Motor neuron (in vitro differentiated cells): ENCODE measurements at places on chromosomes 7 and 10.

DNA sequence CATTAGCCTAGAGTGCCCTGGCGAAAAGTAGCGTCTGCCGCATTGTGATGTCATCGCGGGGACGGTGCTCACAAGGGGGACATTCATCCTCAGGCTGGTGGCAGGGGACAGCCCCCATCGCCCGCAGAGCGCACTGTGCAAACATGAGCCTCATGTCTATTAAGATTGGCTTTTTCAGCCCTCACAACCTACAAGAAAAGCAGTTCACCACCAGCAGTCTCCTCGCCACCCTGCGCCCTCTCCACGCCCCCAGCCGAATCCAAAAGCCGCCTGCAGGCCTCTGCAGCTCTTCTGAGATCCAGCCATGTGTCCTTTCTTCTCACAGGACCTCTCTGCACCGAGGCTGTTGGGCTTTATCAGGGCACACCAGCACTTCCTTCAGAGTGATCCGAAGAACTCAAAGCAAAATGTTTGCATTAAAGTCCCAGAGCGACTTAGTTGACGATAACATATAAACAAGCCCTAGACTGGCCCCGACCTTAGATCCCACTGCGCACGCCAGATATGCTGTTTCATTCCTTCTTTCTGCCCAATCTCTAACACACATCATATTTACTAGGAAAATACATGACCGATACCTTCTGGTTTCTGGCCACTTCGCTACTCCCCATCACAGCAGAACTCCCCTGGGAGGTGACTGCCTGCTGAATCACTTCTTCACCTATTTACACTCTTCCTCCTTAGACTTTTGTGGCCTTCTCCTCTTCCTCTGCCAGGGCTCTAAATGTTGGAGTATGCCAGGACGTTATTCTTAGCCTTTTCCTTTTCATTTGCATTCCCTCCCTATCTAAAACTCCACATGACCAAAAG is 206.0 kb upstream of the SH2B2 start:
- peak; percentile 58 for ATAC-seq

GRCh38 chr10:132232023-132232951 is 45.5 kb downstream of the DPYSL4 start:
- no peak for ATAC-seq

DNA sequence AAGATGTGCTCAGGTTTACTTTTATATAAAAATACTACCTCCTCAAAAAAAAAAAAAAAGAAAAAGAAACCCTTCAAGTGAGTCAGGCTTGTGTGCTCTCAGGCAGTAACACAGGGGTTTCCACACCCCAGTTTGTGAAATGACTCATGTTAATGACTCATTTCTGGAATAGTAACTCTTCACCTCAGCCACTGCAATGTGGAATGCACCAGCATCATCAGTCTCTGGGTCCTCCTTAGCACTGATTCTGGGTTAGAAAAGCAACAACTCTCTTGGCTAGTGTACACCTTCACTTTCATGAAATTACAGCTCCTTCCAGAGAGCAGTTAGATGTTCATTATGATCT is 110.6 kb downstream of the EMX2 start:
- peak; percentile 68 for ATAC-seq

DNA sequence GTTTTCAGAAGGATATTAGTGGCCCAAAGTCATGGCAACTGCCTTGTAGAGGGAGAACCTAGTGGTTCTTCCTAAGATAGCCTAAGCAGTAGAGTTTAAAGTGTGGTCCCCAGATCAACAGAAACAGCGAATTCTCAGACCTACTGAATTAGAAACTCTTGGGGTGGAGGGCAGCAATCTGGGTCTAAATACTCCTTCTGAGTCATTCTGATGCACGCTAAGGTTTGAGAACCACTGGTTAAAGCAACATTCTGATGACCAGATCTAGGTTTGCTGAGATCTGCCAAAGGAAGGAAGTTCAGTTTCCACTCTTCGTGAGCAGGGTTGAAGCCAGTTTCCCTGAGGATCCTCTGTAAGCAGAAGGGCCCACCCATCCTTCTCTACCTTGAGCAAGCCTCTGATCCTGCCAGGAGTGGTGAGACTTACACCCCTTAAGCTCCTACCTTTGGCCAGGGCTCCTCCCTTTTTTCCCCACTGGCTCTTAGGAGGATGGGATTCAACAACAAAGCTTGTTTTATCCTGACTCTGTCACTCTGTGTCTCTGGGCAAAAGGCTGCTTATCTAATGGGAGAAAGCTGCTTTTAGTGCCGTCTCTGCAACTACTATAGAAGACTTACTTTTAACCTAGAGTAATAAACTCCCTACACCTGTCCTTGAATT is 26.8 kb upstream of the TRUB1 start:
- no peak for ATAC-seq

DNA sequence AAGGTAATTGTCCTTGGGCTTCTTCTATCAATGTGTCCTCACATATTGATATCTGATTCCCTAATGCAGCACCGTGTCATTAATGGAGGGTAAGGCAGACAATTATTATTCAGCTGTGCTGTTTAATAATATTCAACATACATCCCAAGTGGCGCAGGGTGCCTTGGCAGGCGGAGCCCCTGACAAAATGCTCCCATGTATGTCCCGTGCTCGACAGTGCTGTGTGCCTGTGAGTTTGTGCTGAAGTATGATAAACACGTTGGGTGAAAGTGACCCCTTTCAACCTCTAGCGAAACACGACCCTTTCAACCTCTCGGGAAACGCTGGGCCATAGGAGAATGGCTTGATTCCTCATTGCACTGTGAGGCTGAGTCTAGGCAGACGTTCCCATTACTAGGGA is 31.3 kb downstream of the PFKP start:
- no peak for ATAC-seq

DNA sequence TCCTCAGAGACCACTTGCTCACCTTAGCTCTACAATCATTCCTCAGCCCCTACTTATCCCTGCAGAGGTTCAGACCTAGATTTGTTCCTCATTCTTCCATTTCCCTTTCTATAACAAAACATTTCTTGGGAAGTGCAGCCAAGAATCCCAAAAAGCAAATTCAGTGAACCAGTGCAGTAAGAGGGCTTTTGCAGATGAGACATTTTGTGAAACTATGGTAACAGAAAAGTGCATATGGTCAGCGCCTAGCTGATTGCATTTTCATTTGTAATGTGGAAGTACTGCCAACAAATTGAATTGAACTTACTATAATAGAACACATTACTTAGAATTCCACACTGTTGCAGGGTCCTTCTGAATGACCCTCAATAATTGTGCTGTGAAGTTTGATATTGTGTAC is 18.6 kb downstream of the AGMO start:
- ATAC-seq, result no peak

GRCh38 chr7:86963599-86964230 is 95.7 kb downstream of the ELAPOR2 start:
- ATAC-seq, result peak; percentile 31

DNA sequence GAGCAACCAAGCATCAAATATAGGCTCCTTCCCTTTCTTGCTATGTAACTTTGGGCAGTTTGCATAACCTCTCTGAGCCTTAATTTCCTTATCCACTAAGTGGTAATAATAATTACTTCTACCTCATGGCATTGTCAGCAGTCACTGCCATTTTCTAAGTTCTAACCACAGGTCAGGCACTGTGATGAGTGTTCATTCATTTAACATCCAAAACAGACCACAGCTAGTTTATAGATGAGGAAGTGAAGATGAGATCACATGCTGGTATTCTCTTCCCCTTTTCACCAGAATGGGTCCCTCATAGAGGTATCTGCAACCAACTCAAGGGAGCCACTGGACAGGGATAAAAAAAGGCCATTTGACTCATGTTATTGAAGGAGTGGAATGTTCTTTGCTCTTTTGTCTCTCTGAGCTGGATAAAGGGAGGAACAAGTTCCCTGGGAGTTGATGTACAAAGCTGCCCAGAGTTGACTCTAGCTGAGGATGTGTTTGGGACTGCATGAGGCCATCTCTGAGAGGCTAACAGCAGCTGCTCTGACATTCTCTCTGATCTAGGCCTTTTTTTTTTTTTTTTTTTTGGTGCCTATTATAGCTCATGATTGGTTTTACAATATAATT is 65.0 kb downstream of the DNAJC12 start:
- no peak for ATAC-seq

GRCh38 chr10:47368431-47369180 is 15.5 kb downstream of the ZNF488 start:
- ATAC-seq, result no peak

DNA sequence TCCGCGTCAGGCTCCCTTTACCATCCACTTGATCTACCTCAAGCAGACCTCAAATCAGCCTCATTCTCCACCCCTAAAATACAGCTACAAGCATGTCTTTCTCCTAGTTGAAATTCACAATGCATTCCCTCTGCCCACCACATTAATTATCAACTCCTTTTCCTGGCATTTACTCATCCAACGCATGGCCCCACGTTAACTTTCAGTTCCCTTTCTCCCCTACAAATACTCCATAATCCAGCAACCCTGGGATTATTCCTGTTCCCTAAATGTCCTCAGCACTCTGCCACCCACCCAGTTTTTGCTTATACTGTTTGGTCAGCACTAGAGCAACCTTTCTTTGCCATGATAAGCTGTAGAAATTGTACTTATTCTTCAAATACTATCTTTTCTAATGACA is 5.7 kb upstream of the VIM start:
- no peak for ATAC-seq

DNA sequence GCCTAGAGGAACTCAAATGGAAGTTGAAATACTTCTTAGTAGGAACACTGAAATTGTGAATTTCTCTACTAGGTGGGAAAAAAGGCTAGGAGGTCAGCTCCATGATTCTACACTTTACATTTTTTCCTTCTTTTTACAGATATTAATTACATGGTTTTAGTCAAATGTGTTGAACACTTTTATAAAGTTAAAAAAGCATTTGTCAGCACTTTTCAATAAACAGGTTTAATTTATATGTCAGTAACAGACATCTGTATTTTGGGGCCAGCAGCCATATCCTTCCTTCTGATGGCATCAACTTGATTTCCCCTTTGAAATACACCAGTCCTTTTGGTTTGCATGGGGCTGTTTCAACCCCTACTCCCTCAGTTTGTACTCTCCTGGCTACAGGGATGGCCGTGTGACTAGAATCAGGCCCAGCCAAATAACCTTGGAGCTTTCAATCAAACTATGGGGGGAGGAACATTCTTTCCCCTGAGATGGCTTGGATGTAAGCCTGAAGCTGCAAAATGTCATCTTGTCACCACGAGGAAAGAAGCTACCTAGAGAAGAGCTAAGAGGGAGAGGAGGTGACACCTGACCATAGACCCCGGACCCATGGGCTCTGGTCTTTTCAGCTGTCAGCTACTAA is 171.0 kb upstream of the NEBL start:
- no peak for ATAC-seq

DNA sequence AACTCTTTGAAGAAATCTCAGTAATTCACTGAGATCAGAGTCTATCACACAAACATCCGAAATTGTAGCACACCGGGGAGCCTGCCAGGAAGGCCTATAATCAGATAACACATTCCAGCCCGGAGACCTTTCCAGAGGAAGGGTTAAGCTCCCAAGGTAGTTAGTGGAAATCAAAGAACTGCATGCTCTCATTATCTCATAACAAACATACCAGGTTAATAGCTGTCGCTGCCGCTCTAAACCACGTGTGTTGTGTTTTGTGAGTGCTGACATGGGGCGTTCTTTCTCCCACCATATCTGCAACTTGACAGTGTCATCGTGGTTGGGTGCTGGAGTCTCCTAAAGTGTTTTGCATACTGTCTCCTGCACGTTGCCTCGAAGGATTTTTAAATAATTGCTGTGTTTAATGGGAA is 120.7 kb upstream of the CARD11 start:
- ATAC-seq, result no peak

DNA sequence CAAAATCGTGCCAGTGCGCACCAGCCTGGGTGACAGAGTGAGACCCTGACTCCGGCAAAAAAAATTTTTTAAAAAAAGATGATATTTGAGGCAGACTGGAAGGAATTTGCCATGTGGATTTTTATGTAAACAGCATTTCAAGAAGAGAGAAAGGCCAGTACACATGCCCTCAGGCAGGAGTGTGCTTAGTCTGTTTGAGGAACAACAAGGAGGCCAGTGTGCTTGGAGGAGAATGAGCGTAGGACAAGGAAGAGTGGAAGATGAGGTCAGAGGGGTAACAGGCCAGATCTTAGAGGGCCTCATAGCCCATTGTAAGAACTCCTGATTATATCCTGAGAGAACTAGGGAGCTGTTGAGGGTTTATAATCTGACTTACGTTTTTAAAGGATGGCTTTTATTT is 17.2 kb upstream of the STRIP2 start:
- ATAC-seq, result no peak

DNA sequence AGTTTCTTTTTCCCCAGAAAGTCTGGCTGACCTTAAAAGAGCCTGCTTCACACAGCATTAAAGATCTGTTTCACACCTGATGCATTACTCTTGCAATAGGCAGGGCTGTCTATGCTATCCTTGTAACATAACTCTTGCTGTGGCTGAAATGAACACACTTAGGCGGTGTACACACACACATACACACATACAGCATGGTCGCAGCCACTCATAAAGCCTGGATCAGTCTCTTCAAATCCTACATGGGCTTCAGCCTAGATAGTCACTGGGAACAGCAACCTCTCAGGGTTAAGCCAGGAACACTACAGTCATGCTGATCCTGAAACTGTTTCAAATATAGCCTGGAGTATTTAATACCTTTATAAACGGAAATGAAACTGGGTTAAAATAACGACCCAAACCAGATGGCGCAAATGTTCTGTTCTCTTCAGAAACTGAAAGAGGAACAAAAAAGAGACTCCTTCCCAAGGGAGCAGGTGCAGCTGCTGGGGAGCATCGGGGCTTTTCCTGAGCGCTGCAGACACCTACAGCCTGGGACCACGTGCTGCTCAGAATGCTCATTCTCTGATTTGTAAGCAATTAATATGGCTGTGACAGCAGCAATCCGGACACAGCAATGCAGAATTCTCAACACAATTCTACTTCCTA is 61.0 kb upstream of the SFMBT2 start:
- peak; percentile 75 for ATAC-seq

DNA sequence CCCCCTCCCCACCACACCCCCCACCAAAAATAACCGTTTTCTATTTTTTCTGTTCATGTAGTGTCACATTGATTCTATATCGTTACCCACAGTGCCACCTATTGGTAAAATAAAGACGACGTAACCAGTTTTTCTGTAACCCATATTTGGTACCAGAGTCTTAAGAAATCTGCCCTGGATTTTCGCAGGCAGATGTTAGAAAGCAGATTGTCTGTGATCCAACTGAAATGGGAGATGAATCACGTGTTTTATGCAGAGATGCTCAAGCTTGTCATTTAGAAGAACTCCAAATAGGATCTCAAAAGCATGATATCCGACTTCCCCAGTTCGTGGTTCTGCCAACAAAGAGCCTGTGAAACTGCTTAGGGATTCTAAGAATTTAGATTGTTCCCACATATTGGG is 261.1 kb upstream of the CSTF2T start:
- ATAC-seq, result peak; percentile 77

- no peak for ATAC-seq
These were observed 103.4 kb downstream of the WNT2 start for GRCh38 chr7:117219485-117219884.

- no peak for ATAC-seq
These were observed 51.4 kb downstream of the RHOBTB1 start for GRCh38 chr10:60892571-60892970.

GRCh38 chr10:9028231-9028630 is 973.7 kb downstream of the GATA3 start:
- no peak for ATAC-seq
